Activated naive CD4-positive, alpha-beta T cell treated with anti-CD3 and anti-CD28 coated beads, Interleukin-2, amount 50 U/mL, for 16 hours (primary cell): ENCODE measurements at places on chromosomes 12 and 14.

- DNase-seq: peak; percentile 60
Observed at GRCh38 chr12:48542300-48542928, 17.0 kb downstream of the OR8S1 start.

DNA sequence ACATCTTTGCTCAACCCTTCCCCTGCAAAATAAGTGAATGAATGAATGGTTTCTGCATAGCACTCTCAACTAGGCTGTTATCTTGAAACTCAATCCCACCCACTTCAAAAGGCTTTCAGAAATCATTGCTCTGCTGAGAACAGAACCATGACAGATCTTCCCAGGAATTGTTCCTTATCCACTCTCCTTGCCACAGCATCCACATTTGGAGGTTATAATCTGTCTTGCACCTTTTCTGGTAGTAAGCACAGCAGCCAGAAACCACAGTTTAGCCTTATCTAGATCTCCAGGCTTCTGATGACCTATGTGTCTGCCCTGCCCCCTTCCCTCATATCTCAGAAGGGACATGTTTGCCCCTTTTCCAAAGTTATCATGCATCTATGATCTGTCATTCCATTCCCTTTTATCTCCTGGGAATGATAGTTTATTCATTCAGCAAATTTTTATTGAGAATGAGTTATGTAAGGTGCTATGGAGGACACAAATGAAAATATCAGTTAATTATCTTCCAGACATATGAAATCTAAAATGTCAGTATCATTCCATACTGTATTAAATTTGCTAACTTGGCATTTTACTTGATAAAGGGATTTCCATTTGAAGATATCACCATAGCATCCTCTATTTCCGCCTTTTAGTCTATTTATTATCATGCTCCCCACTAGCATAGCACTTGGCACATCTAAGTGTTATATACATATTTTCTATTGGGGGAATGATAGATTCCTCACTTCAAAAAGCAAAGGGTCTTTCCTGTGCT lies 21.4 kb downstream of the LGR5 start:
- DNase-seq: no peak

DNA sequence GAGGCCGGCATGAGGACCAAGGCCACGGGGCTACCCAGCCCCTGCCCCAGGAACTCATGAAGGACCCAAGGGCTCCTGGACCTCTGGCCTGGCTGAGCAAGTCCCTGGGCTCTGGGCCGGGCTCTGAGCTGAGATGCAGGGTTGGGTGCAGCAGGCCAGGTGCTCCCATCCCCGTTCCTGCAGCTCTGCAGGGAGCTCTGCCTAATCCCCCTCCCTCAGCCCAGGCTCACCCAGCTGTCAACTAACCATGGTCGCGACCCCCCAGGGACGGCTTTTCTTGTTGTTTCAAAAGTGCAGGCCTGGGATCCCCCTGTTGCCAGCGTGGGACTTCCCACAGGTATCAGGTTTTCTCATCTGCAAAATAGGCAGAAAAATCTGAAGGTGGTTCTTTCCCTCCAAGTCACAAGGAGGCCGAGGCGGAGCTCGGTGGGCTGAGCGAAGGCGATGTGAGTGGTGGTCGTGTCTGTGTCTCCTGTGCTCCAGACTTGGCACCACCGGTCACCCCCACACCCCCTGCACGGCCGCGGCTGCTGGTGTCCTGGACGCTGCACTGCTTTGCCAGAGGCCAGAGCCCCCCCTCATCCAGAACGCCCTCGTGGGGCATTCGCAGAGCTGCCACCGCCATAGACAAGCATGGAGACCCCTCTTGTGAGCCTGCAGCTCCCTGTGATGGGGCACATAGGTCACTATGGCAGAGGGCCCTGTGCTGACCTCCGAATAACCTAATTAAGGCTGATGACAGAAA lies 22.5 kb upstream of the GALNT9 start:
- DNase-seq: no peak

GRCh38 chr12:119994892-119995658 lies 6.0 kb downstream of the BICDL1 start:
- DNase-seq: no peak

DNA sequence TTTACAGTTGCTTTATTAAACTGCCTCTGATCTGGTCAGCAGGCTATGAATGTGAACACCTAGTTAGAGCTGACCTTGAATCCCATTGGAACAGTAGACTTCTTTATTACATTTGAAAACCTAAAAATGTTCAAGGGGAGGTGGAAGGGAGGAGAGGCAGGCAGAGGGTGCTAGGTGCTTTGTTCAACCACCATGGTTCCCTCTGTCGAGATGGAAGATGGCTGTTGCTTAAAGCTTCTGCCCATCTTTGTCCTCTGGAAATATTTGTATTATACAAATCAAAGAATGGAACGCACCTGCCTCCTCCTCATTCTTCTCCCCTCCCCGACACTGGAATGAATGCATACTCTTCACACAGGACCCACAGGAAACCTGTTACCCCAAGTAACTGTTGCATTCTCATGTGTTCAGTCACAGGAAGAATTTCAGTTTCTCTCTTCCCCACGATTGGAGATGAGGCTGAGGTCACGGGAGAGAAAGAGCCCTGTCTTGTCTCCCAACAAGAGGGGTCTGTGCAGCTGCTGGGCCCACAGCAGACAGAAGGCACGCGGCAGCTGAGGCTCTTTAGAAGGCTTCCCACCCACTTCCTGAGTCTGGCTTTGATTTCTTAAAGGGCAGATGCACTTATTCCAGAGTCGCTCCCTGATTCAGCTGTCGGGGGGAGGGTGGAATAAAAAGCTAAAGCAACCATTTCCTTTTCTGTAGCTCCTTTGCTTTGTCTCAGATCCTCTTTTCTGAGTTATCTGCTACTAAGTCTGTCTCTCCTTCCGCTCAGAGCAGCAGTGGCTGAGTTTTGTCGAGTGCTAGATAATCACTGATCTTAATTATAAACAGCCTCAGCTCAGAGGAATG lies 217.9 kb upstream of the BTG1 start:
- peak; percentile 31 for DNase-seq

DNA sequence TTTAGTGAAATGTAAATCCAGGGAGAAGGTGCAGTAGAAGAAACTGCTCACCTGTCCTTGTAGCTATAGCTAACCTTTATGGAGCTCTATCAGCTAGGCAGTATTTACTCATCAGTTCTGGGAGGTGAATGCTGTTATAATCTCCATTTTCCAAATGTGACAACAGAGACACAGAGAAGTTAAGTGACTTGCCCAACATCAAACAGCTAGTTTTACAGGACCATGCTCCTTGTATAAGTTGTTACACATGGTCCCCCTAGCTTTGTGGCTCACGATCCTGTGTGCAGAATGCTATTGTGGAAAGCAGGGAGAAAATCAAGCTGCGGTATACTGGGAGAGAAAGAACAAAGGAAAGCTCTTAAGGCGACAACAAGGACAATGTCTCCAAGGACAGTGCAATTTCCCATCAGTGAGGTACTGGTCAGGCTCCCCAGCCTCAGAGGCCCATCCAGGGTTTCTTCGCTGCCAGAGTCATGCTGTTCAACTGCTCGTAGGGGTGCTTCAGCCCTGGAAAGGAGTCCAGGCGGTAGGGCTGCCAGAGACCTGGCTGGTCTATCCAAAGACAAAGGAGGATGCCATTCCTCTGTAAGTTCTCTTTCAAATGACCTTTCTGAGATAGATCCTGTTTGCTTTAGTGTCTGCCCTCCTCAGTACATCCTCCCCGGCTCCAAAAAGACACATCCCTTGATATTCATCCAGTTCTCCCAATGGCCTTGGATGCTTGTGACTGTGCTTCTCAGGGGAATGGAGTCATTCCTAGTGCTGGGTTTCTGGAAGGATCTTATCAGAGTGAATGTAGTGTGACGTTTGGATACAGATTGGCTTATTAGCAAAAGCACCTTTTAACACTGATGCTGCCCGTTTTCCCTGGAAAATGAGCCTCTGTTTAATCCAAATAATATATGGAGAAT lies 95.5 kb downstream of the ARF6 start:
- DNase-seq: no peak

- DNase-seq: no peak
Observed at GRCh38 chr12:120851444-120851843, 52.7 kb downstream of the SPPL3 start.

GRCh38 chr12:24950231-24950834 lies 1.4 kb upstream of the BCAT1 start:
- DNase-seq: no peak

GRCh38 chr14:54687750-54688119 lies 120.8 kb downstream of the SAMD4A start:
- no peak for DNase-seq

DNA sequence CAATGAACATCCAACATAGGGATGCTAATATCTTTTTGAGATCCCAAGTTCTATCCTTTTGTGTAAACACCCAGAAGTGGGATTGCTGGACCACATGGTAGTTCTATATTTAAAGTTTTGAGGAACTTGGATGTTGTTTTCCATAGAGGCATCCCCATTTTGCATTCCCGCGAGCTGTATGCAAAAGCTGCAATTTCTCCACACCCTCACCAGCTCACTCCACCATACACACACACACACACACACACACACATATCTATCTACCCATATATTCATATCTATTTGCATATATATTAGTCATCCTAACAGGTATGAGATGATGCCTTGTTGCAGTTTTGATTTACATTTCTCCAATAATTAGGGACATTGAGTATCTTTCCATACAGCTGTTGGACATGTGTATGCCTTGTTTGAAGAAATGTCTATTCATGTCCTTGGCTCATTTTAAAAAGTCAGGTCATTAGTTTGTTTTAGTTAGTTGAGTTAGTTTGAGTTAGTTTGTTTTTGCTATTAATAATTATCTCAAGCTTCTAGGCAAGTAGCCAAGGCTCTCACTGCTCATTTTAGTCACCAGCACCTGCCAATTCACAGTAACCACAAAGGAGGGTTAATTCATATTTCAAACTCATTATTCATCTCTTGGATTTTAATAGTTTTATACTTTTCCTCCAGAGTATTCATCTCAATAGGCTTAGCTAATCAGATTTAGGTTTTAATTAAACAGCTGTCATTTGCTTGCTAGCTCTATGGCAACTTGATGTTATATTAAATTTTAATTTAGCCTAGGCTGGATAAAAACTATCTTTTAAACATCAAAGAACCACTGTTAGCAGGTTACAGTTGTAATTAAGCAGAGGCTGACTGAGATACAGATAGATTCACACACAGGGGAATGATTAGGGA lies 1435.9 kb upstream of the TMEM132C start:
- no peak for DNase-seq

DNA sequence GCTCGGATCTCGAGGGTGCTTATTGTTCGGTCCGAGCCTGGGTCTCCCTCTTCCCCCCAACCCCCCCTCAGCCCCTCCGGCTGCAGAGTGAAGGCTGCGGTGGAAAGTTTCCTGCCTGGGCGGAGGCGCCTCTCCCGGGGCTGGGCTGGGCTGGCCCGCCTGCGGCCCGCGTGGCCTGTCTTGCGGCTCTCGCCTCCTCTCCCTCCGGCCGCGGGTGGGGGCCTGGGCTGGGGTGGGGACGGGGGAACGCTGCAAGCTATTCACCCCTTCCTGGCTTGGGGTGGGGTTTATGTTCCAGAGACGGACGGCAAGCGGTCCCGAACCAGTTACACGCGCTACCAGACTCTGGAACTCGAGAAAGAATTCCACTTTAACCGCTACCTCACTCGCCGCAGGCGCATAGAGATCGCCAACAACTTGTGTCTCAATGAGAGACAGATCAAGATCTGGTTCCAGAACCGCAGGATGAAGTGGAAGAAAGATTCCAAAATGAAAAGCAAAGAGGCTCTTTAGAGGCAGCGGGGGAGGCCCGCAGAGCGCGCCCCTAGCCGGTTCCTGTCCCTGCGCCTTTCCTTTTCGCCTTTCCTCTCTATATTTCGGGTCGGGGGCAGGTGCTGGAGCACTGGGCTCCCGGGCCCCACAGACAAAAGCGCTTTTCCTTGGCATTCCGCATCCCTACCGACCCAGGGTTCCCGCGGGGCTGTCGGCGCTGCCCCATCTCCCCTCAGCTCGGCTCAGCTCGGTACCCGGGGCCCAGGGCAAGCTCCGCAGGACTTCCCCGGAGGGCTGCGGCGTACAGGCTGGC lies 1.3 kb downstream of the HOXC5 start:
- no peak for DNase-seq

GRCh38 chr12:105600911-105601545 lies 270.5 kb downstream of the C12orf75 start:
- DNase-seq: no peak

- no peak for DNase-seq
Observed at GRCh38 chr12:116125956-116126566, 151.4 kb downstream of the MED13L start.
